K562 (cell line): ENCODE measurements at places on chromosomes 4 and X.

DNA sequence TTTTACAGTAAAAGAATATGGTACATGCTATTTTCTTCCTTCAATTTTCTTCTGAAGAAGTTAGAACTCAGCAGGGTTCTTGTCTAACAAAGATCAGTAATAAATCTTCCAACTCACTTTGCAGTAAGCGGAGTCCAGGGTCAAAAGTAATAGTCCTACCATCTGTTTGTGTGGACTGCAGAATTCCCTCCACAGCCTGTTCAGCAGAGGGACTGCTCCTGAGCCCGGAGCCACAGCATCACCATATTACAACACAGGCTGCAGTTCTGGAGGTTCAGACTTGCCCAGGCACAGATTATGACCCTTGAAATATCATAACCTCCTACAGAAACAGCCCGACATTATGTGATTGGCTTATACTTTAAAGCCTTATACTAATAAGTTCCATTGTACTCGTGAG is 10.3 kb downstream of the FHDC1 start:
- DNase-seq = no peak

- no peak for DNase-seq
These were observed 69.8 kb downstream of the GPAT3 start for GRCh38 chr4:83605744-83606172.

GRCh38 chrX:50115973-50116372 is 84.8 kb downstream of the AKAP4 start:
- no peak for DNase-seq

DNA sequence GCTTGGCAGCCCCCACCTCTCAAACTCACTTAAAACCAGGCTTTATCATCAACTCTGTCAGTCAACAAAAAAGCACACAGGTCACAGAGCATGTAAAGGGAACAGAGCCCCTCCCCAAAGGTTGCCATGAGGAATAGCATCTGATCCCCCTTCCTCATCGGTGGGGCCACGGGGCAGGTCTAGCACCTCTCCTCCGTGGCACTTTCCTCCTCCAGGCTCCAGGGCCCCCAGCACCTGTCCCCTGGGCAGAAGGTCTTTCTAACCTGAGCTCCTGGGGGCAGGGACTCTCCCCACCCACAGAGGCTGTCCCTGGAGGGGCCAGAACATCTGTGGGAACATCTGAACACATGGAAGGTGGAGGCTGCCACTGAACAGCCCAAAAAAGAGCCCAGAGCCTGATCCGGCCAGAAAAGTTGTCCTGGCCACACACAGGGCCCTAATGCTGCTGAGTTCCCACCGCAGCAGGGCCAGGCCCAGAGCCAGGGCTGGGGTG is 65.7 kb downstream of the ZFYVE28 start:
- DNase-seq = no peak

- DNase-seq = no peak
These were observed 32.1 kb downstream of the SEPTIN11 start for GRCh38 chr4:76981644-76982043.

GRCh38 chr4:176817204-176817603 is 24.5 kb upstream of the VEGFC start:
- DNase-seq = no peak

DNA sequence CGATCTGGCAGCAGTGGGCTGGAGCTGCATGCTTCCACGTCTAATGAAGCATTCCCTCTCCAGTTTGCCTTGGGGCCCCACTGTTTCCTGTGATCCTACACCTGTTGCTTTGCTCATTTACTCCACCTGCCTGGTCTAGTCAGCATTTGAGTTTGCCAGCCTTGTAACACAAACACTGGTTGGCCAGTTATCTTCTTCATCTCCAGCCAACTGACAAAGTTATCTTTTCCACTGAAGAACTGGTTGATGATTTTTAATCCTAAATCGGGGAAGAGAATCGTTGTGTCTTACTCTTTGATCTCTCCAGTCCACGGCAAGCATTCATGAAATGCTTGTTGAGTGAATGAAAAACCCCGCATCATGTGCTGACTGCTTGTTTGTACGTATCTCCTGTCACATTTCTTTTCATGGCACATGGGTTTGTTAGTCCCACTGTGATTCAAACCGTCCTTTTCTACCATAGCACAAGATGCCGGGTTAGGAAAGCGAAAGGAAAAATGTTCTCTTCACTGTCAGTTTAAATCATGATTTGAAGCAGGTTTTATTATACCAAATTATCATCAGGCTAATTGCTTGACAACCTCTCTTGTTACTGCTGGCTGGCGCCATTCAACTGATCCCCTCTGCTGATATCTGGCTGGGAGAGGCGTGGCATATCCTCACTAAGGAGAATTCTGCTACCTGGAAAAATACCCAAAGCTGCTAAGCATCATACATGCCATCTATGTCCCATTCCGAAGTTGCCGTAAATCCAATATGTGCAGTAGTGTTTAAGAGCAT is 144.8 kb downstream of the SHROOM3 start:
- no peak for DNase-seq

DNA sequence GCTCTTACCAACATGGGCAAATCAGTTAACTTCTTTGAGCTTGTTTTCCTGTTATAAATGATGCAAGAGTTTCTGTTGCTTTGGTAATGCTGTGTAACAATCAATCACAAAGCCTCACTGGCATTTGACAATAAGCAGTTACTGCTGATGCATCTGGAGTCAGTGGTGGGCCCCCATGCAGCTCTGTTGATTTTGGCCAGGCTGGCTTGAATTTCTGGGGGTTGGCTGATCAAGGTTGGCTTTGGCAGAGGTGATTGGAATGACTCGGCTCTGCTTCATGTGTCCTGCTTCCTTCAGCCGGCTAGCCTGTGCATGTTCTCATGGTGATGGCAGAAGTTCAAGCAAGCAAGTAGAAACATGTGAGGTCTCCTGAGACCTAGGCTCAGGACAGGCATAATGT is 90.4 kb downstream of the PHEX start:
- no peak for DNase-seq

- no peak for DNase-seq
These were observed 122.6 kb downstream of the COMMD8 start for GRCh38 chr4:47340914-47341313.

GRCh38 chrX:107547621-107548020 is 80.7 kb upstream of the PRPS1 start:
- no peak for DNase-seq

GRCh38 chrX:7069556-7069955 is 78.0 kb upstream of the STS start:
- no peak for DNase-seq

GRCh38 chr4:181968371-181968770 is 274.8 kb upstream of the TENM3 start:
- no peak for DNase-seq

DNA sequence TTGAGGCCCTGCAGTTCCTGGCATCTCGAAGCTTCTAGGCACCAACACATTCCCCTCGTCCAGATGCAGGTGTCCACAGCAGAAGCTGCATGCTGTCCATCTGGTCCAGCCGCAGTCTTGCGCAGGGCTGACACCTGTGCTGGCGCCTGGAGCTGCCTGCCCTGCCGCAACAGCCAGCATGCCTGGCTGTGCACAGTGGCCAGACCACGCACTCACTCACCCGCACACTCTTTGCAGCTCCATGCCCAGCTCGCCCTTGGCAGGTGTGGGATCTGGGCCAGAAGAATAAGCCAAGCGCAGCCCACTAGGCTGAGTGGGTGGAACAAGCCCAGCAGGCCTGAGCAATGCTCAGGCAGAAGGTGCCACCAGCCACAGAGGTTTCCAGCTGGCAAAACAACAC is 125.6 kb downstream of the PARM1 start:
- no peak for DNase-seq

DNA sequence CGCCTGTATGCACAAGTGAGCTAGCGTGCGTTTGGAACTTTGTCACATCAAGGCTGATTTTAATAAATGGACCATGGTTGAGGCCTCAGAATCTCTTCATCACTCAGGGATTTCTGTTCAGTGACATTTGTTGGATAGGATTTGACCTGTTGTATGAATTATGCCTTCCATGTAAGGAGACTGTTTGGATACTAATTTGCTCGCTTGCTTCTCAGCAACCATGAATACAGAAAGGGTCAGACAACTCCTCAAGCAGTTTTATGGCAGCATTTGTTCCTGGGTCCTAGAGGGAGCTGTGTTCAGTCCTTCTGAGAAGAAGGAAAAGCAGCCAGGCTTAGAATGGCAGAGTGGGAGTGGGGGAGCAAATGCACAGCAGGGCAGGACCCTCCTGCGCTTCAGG is 269.7 kb upstream of the LCORL start:
- DNase-seq = no peak

DNA sequence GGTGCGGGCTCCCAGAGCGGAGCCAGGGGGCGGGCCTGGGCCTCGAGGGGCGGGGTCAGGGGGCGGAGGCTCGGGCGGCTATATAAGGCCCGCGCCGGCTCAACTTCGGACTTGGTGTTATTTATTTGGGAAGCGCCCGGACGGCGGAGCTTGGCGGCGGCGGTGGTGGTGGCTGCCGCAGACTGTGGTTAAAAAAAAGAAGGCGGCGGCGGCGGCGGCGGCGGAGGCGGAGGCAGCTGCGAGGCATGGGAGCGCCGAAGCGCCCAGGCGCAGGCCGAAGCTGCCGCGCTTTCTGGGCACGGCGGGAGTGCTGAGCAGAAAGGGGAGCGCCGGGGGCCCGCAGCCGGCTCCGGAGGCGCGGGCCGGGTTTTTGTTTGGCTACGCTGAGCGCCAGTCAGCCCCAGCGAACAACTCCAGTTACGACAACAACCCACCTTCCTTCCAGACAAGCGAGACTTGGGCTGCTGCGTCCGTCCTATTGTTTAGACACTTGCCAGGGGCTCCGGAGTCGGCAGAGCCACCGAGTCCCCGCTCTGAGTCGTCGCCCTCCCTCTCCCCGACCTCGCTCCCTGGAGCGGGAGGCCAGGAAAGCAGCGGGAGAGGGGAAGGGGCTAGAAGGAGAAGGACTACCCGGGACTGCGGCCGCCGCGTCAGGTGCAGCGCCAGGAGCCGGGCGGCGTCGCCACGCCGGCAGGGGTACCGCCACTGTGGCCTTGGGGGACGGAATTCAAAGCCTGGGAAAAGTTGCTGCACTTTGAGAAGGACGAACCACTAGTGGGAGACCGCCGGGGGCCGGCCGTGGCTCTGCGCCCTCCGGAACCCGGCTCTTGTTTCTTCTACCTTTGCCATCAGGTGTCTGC is at the start of gene SLIT2:
Gene SLIT2 (plus strand): TSS at position 110 of the 860 bp plus-strand sequence. CDS start 1,911 bp downstream, outside the sequence.
- DNase-seq = peak; percentile 53

DNA sequence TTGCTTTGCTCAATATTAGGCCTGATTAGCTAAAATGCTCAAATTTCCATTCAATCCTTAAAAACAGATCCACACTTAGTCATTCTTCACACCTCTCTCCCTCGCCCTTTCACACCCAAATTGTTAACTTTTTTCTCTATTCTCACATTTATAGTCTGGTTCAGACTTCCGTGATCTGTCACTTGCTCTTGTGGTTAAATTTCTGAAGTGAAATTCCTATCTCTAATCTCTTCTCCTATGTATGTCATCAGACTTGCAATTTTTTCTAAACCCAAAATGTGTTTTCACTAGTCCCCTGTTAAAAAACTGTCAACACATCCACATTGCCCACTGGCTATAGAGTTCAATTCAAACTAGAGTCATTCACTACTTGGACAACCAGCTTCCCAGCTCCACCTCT is 63.2 kb downstream of the SNCA start:
- DNase-seq = no peak

DNA sequence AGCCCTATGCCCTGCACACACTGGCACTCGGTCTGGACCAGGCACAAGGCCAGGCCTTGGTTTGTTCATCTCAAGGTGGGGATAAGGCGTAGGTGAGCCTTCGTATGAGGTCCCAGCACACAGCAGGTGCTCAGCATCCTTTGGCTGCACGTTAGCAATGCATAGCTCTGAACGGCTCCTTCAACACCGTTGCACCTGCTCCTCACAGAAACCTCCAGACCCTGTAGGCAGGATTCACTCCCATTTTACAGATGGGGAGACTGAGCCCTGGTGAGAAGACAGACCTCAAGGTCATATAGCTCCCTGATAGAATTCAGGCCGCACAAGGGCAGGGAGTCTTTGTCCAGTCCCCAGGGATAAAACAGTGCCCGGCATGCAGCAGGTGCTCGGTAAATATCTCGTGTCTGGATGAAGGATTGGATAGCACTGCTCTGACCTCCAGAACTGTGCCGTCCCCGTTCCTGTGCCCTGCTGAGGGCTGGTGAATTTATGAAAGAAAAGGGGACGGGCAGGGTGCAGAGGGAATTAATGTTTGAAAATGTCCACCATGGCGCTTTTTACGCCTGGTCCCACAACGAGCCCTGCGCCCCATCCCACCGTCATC is 2.4 kb downstream of the PPP2R2C start:
- no peak for DNase-seq

GRCh38 chr4:28373191-28373590 is 1512.5 kb downstream of the STIM2 start:
- DNase-seq = no peak

- no peak for DNase-seq
These were observed 16.5 kb upstream of the PDCL2 start for GRCh38 chr4:55608591-55608990.

DNA sequence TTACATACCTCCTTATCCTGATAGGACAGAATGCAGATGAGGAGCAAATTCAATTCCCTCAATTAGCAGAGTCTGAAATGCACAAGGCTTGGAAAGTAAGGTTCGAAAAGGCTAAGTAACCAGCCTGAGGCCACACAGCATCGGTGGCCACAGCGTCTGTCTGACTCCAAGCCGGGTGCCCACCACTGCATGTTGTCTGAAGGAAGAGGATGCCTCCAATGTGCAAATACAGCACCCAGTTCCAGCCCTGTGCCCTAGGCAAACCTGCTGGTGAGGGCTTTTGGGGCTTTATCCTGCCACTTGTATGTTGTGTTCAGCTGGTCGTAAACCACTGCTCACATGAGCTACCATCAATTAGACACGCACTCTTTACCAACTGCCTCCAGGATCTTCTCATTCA is 48.6 kb upstream of the PPP2R2C start:
- no peak for DNase-seq

DNA sequence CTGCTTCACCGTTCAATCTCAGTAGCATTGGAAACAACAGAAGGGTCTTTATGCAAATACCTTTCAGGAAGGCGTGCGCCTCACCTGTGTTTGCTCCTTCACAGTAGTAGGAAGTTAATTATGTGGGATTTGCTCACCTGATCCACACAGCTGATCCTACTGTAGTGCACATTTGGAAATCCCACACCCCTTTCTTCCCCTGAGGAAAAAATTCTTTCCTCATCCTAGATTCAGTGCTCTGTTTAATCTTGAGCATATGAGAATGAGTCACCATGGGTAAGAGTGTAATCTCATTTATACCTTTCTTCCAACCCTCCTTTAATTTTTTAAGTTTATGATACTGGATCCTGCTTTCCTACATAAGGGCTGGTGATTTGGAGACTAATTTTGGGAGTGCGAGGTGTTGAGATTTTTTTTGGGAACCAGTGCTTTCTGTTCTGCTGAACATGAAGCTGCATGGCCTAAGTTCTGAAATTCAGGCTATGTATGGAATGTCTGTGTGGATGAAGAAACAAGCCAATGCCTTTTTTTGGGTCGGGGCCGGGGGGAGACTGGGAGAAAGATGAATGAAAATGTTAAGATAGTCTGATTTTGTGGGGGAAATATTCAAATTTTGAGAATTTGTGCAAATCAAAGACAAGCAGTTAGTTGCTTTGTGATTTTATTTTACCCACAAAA is 19.0 kb downstream of the GAB1 start:
- no peak for DNase-seq

- DNase-seq = no peak
These were observed 1.2 kb downstream of the GUCY1A1 start for GRCh38 chr4:155667568-155668511.

- no peak for DNase-seq
These were observed 337.0 kb upstream of the DDX53 start for GRCh38 chrX:22662776-22663175.
